ENCODE measurements at places on chromosomes 12 and 14.
A peak's percentile ranks its signal among the peaks of the same experiment; 100 is the strongest.

DNA sequence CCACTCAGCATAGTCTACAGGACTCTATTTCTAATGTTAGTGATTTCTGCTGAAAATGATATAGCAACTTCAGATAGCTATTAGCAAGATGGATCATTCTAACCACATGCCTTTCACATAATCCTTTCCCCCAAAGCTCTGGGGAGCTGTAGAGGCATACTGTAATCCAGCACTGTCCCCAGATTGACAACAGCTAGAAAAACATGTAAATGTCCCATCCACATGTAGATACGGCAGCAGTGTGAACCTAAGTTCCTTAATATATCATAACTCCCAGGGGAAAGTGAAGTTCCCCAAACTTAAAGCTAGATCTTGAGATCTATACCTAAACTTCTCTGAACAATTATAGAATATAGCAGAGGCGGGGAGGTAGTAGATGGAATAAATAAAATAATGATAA is 14.0 kb downstream of the ZNF664 start:
- no peak for DNase-seq

DNA sequence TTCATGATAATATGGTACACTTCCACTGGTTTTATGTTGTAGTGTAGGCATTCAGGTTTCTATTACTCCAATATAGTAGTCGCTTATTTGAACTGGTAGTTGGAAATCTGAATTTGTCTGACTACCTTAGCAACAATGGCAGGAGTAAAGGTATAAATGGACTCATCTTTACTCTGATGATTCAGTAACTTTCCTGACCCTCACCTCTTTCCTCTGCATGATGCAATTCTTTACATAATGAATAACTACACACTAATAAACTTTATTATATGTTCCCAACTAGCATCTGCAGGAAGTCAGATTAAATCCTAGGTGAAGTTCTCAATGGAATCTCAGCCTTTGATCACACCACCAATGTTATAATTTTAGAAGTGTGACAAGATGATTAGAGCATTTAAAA is 70.5 kb upstream of the ATP2B1 start:
- no peak for DNase-seq

- DNase-seq = no peak
These were observed 158.9 kb downstream of the TMX1 start for GRCh38 chr14:51398898-51399297.

DNA sequence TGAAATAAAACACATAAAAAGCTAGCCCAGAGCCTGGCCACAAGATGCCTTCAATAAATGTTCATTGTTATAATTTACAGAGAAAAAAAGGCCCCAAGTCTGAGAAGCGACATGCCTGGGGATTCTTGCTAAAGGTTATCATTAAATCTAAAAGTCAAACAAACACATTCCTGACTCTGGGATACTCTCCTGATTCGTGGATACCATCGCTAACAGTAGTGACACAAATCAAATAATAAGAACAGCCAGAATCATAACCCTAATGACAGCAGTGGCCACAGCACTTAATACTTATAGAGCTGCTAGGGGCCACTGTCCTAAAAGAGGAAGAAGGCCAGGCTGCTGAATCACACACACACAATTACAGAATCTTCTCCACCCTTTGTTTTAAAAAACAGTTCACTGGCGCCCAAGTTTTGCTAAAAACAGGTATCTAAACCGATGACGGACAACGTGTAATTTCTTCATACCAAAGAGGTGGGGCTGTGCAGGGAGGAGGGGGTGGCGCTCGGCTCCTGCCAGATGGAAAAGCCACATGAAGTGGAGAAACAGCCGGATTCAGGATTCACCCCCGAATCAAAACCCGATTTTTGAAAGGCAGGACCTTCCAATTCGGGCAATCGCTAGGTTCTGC is 1.2 kb downstream of the CLIP1 start:
- DNase-seq = no peak

DNA sequence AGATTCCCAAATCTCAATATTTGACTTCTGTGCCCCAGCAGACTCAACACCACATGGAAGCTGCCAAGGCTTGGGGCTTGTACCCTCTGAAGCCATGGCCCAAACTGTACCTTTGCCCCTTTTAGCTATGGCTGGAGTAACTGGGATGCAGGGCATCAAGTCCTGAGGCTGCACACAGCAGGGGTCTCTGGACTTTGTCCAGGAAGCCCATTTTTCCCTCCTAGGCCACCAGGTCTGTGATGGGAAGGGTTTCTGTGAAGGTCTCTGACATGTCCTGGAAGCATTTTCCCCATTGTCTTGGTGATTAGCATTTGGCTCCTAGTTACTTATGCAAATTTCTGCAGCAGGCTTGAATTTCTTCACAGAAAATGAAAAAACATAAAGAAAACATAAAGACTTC is 762.3 kb downstream of the GALC start:
- no peak for DNase-seq

- no peak for DNase-seq
These were observed 75.5 kb downstream of the SLC8A3 start for GRCh38 chr14:70113211-70113610.

GRCh38 chr12:77932216-77932615 is 101.5 kb downstream of the NAV3 start:
- DNase-seq = no peak

DNA sequence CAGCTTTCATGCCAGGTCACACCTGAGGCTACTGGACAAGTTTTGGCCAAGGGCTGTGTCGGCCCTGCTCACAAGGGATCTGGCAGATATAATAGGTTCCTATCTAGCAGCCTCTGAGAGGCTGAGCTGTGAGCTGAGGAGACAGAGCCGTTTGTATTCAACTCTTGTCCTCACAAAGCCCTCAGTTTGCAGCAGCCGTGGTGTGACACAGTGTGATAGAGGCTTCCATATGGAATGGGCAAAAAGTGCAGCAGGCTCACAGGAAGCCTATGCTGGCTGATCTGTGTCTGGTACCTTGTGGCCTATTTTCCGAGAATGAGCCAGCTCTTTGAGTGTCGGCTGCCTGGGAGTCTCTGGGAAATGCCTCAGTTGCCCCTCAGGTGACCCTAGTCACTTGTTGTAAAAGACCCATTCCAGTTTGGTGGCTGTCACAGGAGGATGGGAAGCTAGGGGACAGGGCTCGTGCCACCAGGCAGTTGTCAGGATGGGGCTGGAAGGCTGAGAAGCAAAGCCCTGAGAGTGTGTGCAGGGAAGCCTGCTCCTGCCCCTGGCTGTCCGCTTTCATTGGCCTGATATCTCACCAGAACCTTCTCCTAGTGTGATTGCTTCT is 16.1 kb downstream of the VRTN start:
- no peak for DNase-seq

DNA sequence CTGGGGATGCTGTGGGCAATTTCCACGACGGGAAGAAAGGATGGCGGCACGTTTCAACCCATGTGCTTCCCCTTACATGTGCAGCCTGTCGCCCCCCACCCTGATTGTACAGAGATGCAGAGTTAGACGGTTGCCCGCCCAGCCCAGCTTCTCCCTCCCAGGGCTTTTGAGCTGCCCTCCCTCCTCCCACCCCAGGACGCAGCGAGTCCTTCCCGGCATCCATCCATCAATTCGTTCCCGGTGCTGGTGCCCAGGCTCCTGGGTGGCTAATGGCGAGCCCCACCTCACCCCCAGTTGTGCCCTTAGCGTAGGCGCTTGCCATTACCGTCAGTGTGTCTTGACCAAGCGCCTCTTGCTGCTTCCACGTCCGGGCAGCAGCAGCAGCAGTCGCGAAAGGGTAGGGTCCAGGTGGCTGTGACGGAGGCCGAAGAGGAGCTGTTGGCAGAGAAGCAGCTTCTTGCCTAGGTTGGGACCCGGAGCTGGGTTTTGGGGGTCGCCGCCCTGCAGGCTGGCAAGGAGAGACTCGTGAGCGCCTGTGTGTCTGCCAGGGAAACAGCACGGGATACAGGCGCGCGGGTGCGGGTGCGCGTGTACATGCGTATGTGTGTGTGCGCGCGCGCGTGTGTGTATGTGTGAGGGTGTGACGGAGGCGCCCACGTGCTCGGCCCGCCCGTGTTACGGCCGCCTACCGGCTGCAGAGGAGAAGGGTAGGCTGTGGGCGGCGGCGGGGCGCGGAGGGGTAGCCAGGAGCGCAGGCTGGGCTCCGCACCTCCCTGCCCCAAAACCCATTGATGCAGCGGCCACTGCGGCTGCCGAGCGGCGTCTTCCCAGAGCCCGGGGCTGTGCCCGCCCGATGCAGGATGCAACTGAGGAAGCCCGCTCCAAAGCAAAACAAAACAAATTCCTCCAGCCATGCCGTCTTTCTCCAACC is at the start of gene SLC6A15:
SLC6A15 (minus strand) TSS at position 602 of the 931 bp plus-strand sequence. CDS start 20,679 bp downstream, outside the sequence.
- DNase-seq = no peak

- DNase-seq = no peak
These were observed 423 bp downstream of the FGD6 start for GRCh38 chr12:95216711-95217376.

- peak; percentile 44 for DNase-seq
These were observed 831 bp downstream of the CRIP1 start for GRCh38 chr14:105487449-105487985.

DNA sequence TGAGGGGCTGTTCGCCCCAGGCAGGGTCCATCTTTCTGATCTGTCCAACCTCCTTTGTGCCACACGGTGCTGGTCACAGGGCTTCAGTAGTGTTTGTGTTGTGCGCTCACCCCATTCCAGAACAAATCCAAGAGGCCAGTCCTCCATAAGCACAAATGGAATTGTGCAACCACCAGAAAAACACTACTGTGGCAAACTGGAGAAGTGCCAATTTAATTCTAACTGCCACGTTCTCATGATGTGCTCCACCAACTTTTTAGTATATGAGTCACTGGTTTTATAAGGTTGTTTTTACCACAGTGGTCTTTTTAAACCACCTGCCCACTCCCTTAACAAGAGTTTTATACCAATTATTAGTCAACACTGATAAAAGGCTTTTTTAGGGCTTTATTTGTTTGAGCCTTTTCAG is 380.2 kb downstream of the NAV3 start:
- DNase-seq = no peak

- no peak for DNase-seq
These were observed 7.6 kb upstream of the OVCH1 start for GRCh38 chr12:29505122-29505521.

DNA sequence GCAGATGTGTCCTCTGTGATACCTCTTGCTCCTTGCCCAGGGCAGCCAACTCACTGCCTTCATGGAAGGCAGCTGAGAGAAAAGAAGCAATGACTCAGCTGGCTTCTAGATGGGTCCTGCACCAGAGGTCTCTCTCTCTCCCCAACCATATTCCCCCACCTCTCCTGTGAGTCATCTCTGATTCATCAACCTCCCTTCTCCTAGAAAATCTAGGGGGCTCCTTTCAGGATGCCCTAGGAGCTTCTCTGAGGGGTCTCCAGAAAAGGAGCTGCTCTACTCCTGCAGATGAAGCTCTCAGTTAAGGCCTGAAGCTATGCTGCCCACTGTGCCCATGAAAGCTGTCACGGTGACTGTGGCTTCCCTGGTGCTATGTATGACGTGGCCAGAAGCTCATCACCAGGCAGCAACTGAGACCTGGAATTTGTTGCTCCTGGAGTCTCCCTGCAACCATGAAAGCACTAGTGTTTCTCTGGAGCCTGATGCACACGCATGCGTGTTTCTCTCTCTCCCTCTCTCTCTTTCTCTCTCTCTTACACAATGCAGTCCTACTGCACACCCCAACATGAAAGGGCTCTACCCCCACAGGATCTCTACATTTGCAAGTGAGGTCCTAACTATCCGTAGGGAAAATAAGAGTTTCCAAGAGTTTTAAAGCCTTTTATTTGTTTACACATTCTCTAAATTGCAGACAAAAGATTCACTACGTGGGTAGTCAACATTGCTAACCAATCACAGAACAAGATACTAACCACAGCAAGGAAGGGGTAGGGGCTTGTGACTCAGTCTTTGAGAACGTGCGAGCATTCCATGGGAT is 285.3 kb downstream of the DPF3 start:
- DNase-seq = no peak

DNA sequence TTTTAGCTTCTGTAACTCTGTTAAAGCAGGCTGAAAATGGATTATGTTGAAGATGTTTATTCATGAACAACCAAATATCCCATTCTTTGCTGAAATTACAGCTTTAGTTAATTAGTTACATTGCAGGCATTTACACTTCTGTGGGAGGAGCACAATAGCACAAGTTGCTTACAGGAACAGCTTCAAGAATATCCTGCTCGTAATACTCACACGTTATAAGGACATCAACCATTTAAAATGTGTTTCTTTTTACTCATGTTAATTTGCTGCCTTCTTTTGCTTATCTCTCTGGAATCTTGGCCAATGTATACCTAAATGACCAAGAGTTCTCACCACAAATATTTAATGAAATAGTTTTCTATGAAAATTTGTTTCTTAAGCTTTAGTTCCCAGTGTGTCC is 305.2 kb upstream of the SYT1 start:
- DNase-seq = no peak

DNA sequence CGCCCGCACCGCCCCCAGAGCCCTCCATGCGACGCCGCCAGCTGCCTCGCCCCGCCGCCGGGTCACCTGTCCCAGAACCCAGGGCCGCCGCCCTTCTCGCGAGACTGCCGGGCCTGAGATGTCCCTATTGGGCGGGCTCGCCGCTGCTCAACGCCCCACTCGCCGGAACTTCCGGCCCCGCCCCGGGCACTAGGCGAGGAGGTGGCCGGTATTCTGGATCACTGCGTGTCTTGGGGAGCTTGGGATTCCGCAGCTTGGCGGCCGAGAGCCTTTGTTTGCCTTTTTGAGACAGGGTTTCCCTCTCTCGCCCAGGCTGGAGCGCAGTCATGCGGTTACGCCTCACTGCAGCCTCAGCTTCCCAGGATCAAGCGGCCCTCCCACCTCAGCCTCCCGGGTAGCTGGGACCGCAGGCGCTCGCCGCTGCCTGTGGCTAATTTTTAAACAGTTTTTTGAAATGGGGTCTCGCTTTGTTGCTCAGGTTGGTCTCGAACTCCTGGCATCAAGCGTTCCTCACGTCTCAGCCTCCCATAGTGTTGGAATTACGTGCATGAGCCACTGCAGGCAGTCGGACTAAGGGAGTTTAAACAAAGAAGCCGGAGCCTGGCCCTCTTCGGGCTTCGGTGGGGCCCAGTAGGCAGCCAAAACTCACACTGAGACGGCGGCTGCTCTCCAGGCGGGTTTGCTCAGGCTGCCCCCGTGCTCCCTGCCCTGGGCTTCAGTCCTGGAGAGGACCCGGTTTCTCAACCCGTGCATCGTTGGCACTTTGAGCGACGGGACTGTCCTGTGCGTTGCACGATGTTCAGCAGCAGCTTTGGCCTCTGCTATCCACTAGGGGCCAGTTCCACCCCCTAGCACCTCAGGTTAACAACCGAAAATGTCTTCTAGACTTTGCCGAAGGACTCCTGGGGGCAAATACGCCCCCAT is at the start of gene SLC15A4:
SLC15A4 (minus strand) TSS at position 43 of the 924 bp plus-strand sequence; CDS start at position 28, 15 bp downstream.
- DNase-seq = peak; percentile 75

DNA sequence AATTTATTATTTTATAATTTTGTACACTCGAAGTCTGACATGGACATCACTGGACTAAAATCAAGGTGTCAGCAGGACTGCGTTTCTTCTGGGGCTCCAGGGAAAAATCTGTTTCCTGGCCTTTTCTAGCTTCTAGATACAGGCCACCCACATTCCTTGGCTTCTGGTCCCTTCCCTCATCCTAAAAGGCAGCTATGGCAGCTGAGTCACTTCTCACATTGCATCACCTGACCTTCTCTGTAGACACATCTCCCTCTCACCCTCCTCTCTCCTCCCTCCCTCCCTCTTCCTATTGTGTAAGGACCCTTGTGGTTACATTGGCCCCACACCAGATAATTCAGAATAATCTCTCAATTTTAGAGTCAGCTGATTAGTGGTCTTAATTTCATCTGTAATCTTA is 92.4 kb downstream of the RPS6KA5 start:
- DNase-seq = no peak

All from stimulated activated CD8-positive, alpha-beta memory T cell treated with anti-CD3 and anti-CD28 coated beads, Interleukin-2, amount 100 ng/mL, for 1 hour (primary cell).